Memory B cell (primary cell): ENCODE measurements at places on chromosomes 16 and 17.

DNA sequence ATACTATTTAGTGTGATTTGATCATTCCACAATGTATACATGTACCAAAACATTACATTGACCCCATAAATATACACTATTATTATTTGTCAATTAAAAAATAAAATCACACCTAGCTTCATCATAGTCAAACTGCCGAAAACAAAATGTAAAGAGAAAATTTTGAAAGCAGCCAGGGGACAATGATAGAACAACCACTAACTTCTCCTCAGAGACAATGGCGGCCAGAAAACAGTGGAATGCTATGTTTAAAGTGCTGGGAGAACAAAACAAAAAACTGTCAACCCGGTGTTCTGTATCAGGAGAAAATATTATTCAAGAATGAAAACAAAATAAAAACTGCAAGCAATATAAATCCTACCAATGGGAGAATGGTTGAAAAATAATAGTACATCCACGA, 63.2 kb downstream of the METRNL start:
- DNase-seq = no peak

GRCh38 chr16:76639685-76640289, 362.6 kb downstream of the CNTNAP4 start:
- no peak for DNase-seq

GRCh38 chr17:21176773-21177395, 37.1 kb downstream of the TMEM11 start:
- no peak for DNase-seq

GRCh38 chr17:12691173-12691572, 25.5 kb downstream of the MYOCD start:
- DNase-seq = no peak

- no peak for DNase-seq
Observed at GRCh38 chr17:1899403-1900000, 69.7 kb downstream of the RPA1 start.

DNA sequence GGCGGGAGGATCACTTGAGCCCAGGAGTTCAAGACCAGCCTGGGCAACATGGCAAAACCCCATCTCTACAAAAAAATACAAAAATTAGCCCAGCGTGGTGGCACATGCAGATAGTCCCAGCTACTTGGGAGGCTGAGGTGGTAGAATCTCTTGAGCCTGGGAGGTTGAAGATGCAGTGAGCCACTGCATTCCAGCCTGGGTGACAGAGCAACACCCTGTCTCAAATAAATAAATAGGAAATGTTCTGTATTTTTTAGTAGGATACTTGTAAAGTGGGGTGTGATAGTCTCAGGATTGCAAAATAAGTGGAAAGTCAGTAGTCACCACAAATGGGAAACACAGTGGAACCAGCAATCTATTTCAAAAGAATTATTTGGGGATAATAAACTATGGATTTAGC, 4.0 kb downstream of the RSPRY1 start:
- no peak for DNase-seq
